SJSA1 (cell line): ENCODE measurements at places on chromosomes 6 and 20.

- no peak for DNase-seq
Observed at GRCh38 chr6:112879920-112880413, 532.8 kb downstream of the RFPL4B start.

DNA sequence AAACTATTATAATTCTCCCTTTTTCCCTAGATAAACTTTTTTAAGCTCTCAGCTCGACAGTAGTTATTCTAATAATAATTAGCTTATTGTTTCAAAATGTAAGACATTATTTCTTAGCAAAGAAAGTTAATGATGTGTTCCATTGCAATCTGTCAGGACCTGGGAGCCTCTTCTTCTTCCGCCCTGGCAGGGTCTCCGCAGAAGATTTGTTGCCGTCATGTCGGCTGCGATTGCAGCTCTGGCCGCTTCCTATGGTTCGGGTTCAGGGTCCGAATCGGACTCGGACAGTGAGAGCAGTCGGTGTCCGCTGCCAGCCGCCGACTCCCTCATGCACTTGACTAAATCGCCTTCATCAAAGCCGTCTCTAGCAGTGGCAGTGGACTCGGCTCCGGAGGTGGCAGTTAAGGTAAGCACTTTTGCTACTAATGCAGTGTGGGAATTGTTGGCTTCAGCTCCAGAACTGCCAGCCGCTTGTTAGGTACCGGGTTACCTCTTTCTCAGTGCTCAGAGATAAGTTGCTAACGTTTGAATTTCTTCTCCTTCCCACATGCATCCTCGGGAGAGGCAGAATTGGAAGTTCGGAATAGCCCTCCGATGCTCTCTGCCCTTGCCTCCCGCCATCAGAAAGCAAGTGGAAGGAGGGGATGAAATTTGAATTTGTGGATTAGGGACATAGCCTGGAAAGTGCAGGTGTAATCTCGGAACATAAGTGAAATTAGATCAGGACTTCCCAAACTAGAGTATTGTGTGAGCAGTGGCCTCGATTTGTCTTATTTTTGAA lies at the start of gene CDC40:
Gene CDC40, plus strand, starts transcription at position 200 of the 781 bp plus-strand sequence. Its CDS starts 18 bp downstream, at position 218.
- no peak for DNase-seq

- DNase-seq, result no peak
Observed at GRCh38 chr20:50187403-50188051, 3.1 kb upstream of the CEBPB start.

DNA sequence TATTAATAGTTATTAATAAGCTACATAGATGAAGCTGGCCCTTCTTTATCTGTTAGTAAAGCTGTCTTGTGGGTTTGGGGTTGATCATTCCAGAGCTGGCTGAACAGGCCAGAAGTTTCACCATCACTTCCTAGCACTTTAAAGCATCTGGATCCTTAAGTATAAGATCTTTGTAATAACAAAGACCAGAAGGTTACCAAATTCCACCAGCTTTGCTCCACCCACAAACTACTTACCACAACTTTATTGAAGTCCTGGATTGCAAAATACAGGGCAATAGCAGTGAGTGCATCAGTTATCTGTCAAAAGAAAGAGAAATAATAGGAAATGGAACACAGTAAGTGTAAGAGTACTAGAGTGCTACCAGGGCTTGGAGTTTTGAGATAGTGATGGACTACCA lies 33.0 kb downstream of the PIGU start:
- no peak for DNase-seq

DNA sequence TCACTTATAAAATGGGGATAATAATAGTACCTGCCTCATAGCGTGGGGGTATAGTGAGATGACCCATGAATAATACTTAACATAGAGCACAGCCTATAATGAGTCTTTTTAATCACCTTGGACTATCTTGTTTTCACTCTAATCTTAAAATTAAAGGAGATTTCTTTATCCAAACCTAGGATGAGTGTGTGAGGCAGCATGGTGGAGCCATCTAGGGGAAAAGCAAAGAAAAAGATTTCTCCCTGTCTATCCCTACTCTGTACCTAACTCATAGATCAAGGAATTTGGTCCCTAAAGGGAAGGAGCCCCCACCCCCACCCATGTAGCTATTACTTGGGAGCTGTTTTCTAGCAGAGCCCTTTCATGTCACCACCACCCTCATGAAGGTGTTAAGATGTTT lies 45.2 kb upstream of the PAK5 start:
- DNase-seq, result no peak

DNA sequence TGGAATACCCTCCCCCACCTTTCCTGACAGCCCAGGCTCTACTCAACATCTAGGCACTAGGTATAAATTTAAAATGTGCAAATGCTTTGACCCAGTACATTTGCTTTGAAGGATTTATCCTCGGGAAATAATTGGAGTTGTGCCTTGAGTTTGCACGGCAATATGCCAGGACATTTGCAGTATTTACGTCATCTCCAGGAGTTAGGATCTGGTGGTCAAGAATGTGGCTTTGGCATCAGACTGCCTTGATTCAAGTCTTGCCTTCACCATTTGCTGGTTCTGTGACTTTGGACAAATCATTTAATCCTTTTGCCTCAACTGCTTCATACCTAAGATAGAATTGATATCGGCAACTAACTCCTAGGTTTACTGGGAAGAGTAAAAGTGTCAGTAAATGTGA lies 169.6 kb downstream of the PLCB1 start:
- DNase-seq, result no peak

GRCh38 chr6:161802231-161802630 lies 528.4 kb upstream of the AGPAT4 start:
- no peak for DNase-seq

- DNase-seq, result no peak
Observed at GRCh38 chr20:51275826-51276225, 252.9 kb upstream of the KCNG1 start.
